ENCODE measurements at places on chromosomes 11 and 22.

GRCh38 chr11:110311783-110312579 is 15.6 kb upstream of the RDX start:
- no peak for DNase-seq

DNA sequence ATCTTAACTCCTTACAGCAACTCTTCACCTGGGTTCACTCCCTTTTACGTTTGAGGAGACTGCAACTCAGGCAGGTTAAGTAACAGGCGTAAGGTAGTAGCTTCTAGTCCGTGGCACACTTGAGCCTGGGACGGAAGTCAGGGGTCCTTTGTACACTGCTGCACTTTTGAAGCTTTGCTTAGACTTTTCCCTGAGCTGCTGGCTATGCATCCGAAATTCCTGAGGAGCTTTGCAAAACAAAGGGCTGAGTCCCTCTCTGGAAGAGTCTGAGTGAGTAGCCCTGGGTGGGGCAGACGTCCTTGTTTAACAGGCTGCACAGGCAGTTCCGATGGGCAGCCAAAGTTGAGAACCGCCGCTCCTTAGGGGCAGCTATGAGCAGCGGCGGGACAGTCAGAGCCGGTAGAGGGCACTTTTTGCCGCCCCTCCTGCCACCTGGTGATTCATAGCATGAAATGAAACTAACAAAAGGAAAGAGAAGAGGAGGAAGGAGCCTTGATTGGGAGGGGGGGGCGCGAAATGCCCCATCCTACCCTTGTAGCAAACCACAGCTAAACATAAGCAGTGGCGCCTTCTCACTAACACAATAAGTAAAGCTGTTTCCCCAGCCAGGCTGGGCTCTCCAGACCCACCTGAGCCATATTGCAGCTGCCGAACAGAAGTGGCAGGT is 1.4 kb downstream of the TMEM109 start:
- no peak for DNase-seq

DNA sequence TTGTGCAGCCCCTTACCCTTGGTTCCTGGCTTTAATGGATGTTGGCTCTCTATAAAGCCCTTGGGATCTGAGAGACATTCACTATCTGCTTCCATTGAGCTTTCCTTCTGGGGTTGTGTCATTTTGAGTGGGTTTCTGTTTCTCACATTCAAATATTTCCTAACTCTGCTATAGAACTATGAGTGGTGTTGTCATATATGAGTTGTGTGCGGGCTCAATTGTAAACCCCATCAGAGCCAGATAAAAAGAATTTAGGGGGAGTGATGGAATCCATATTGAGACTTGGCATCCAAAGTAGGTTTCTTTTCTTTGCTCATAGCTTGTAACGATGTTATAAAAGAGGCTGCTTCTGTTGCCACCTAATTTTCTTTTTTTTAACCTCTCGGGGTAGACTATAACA is 41.8 kb upstream of the SPON1 start:
- DNase-seq = no peak

DNA sequence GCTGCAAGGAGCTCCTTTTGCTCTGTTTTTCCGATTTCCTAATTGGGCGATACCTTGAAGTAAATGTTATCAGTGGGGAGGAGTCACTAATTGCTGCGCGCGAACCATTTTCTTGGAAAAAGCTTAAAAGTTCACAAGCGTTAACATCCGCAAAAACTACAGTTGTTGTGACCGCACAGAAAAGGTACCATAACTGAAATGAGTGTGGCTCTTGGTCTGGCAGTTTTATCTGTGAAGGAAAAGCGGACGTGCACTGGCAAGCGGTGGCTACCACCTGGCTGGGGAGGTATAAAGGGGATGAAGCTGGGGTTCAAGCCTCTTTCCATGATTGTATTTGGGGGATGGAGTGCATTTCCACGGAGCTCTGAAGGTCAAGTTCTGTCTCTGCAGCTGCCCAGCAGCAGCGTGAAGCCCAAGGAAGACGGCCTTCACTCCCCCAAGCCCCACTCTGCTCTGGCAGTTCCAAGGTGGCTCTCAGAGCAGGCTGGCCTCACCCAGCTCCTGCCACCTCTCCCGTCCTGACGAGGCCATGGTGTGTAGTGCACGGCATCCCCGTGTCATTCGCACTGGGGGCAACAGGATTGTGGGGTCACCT is 27.5 kb downstream of the MOV10L1 start:
- DNase-seq = no peak

DNA sequence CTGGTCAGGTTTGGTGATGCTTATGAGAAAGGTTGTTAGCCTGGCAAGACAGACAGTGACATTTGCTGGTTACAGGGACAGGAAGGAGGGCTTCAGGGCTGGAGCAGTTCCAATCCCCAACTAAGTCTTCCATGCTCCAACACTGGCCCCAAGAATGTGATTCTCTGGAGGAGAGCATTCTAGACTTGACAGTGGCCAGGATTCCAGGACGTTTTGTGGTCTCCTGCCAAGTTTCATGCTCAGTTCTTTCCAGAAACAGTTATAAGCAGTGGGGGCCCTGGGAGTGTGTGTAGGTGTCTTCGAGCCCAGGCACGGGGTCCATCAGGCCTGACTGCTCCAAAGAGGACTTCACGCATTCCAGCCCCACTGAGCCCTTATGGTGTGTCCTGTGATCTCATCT is 8.9 kb upstream of the GRK3 start:
- DNase-seq = no peak

- DNase-seq = peak; percentile 19
These were observed 75.7 kb upstream of the E2F8 start for GRCh38 chr11:19316434-19316833.

- DNase-seq = no peak
These were observed 33.9 kb downstream of the SWAP70 start for GRCh38 chr11:9697766-9698165.

DNA sequence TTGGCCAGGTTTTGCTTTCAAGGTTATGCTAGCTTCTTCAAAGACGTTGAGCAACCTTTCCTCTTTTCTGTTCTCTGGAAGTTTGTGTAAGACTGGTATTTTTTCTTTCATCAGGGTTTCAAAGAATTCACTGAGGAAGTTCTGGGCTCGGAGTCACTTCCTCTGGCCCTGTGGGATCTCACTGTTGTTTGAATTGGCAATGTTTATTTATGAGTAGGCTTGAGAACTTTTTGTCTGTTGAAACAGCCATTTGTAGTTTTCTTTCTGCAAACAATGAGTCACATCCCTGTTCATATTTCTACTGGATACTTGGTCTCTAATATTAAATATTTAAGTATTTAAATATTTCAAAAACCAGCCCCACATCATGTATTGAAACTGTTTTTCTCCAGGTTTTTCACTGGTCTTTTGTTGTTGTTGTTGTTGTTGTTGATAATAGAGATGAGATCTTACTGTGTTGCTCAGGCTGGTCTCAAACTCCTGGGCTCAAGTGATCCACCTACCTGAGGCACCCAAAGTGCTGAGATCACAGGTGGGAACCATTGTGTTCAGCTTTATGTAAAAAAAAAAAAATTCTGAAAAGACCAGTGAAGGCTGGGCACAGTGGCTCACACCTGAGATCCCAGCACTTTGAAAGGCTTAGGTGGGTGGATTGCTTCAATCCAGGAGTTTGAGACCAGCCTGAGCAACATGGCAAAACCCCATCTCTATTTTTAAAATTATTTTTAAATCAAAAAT is 26.9 kb downstream of the SUSD2 start:
- peak; percentile 98 for DNase-seq

- DNase-seq = no peak
These were observed 36.8 kb downstream of the OR10A6 start for GRCh38 chr11:7894251-7894650.

DNA sequence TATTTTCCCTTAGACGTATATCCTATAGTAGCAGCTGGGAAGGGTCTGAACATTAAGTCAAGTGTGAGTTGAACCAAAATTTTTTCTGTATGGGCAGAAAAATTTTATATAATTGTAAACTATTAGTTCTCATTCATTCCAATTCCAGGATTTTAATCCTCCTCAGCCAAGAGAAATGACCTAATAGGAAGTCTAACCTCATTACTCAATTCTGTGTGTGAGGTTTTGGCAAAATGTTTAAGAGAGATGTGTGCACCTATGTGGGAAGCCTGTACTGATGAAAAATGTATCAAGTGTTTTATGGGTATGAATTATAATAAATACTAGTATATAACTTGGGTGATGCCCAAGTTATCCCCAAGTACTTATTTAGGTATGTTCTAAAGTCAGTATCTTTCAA is 311.6 kb upstream of the PITPNB start:
- DNase-seq = no peak

- DNase-seq = no peak
These were observed 117.1 kb upstream of the TBCEL start for GRCh38 chr11:120906766-120907165.

DNA sequence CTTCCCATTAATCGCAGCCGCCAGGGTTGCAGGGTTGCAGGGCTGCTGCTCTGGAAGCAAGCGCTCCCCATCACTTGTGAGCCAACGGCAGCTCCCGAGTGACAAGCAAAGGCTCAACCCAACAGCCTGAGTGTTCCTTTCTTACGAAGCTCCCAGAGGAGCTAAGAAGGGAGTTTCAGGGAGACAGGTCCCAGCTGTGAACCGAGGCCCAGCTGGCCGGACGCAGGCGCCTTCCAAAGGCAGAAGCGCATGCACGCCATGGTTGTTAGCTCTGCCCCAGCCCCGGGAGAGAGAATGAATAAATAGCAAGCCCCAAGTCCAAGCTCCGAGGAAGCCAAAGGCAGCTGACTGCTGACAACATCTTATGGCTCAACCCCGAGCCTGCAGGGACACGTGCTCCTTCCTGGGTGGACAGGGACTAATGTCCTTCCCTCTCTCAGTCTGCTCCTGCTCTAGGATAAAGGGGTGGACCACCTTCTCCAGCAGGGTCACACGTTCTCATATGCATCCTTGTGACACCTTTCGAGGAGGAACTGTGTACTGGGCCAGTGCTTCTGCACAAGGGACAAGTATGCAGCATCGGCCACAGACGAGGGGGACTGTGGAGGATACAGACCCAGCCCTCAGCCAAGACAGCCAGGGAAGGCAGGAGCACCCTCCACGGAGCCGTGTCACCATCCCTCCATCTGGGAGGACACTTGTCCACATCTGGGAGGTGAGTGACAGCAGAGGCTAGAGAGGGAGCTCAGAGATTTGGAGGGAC is 29.9 kb downstream of the SHANK2 start:
- DNase-seq = no peak

- no peak for DNase-seq
These were observed 1.6 kb upstream of the DNAL4 start for GRCh38 chr22:38795569-38795968.

GRCh38 chr11:18802381-18803257 is 11.0 kb upstream of the PTPN5 start:
- peak; percentile 11 for DNase-seq

DNA sequence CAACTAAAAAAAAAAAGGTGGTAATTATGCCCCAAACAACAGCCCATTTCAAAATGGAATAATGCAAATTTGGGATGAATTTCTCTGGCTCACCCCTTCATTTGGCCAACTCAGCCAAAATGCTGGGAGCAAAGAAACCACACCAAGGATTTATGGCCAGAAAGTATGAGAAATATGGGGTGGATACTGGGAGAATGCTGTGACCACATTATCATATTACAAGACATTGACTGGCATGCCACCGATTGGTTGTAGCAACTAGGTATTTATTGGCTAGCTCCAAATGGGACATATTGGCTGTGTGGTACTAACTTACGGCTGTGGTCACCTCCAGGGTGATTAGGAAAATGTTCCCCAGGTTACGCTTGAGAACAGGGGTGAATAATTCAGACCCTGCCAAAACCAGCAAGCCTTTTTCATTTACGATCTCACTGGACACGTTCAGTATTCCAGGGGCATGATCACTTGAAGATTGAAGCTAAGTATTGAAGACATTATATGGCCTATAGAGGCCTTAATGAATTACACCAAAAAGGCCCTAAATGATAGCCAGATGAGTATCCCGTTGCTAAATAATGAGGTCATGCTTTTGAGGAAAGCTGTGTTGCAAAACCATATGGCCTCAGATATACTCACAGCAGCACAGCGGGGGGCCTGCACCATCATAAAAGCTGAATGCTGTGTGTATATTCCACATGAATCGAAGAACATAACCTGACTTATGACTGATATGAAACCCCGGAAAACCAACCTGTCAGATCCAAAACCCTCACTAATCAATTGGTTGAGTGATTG is 3.8 kb upstream of the FDX1 start:
- DNase-seq = peak; percentile 85

GRCh38 chr11:103648670-103649400 is 387.6 kb upstream of the DDI1 start:
- peak; percentile 31 for DNase-seq

DNA sequence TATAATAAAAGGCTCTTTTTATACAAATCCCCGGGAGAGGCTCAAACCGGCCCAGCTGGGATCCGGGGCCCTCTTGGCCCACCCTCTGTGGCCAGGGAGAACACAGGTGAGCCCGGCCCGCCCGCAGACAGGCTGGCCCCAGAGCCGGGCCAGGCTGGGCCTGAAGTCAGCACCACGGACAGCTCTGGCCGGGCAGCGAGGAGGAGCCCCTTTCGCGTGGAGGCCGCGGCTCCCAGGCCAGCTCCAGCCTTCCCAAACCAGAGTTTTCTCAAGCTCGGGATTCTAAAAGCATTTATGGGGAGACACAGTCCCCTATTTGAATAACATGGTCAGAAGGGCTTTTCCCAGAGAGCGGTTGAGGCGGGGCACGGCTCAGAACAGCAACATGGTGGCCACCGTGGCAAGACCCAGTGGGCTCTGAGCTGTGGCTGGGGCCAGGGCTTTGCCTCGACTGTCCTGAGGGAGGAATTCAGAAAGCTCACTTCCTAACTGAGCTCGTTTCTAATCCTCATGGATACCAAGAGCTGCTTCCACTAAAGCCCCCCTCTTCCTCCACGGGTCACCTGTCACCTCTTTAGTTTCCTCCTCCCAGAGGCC is 115.4 kb downstream of the BRD1 start:
- no peak for DNase-seq

Data from GM04503 (cell line).